ENCODE measurements at places on chromosomes 2 and 18.

- no peak for DNase-seq
Observed at GRCh38 chr2:144982481-144982880, 462.6 kb upstream of the ZEB2 start.

DNA sequence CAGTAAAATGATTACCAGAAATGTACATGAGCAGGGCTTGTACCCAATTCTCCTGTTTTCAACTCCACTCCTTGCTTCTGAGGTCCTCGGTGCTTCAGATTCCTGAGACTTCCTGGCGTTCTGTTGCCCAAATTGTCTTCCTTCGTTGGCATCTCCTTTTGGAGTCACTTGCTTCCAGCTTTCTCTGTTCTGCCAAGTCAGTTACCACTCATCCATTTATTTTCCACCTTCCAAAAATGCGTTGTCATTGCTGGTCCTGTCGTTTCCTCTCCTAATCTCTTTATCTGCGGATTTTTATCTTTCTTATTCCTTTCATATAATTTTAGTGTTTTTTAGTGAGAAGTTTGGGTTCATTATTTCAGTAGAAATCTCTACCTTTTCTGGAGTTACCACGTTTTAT, 18.5 kb upstream of the EFR3B start:
- DNase-seq: no peak

- no peak for DNase-seq
Observed at GRCh38 chr2:80195034-80195433, 109.5 kb downstream of the LRRTM1 start.

GRCh38 chr2:232038881-232039485, 77.5 kb downstream of the DIS3L2 start:
- DNase-seq: no peak

DNA sequence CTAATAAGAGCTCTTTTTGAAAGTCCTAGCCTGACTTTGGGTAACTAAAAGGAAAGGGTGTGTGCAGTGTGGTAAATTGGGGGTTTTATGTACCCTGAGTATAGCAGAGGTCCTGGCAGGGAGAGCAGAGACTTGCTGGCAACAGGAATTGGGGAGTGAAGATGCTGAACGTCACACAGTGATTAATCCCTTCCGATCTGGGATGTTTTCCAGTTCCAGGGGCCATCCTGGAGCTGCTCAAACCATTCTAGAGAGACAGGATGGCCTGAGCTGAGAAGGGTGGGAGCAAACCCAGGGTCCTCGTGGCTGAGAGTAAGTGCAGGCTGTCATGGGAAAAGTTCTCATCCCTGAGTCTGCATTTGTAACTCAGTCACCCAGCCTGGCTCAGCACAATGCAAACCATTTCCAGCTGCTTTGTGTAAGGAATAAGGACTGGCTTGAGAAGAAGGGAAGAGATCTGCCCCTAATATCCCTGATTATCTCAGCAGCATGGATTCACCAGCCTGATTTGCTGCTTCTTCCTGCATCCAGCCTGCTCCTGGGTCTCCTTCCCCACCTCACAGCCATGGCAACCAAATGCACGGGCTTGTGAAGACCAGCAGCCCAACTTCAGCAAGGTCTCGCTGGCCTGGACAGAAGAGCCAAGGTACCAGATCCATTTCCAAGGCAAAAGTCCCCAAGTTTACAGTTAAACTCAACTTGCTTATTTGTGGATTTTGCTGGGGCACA, 47.1 kb upstream of the CELF4 start:
- no peak for DNase-seq

DNA sequence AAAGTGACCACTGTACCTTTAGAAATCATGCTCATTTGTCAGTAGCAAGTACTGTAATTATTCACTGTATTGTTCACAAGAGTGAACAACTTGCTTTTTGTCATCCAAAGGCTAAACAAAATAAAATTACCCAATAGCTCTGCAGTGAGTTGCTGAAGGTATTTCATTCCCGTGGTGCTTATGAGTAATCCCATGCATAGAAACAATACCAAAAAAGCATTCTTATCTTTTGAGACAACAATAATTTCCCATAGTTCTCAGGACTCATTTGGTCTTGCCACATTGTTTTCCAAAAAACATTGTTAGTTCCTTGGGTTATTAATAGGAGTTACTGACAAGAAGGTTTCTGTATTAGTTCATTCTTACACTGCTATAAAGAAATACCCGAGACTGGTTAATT, 503.2 kb upstream of the FAM98A start:
- no peak for DNase-seq

- DNase-seq: peak; percentile 70
Observed at GRCh38 chr2:224650815-224651439, 65.2 kb downstream of the CCDC195 start.

GRCh38 chr2:7031547-7032245, 114.5 kb downstream of the RNF144A start:
- DNase-seq: peak; percentile 10

- DNase-seq: no peak
Observed at GRCh38 chr2:76120176-76120575, 409.5 kb upstream of the GCFC2 start.

GRCh38 chr2:232894251-232894650, 24.2 kb downstream of the SNORC start:
- DNase-seq: no peak

DNA sequence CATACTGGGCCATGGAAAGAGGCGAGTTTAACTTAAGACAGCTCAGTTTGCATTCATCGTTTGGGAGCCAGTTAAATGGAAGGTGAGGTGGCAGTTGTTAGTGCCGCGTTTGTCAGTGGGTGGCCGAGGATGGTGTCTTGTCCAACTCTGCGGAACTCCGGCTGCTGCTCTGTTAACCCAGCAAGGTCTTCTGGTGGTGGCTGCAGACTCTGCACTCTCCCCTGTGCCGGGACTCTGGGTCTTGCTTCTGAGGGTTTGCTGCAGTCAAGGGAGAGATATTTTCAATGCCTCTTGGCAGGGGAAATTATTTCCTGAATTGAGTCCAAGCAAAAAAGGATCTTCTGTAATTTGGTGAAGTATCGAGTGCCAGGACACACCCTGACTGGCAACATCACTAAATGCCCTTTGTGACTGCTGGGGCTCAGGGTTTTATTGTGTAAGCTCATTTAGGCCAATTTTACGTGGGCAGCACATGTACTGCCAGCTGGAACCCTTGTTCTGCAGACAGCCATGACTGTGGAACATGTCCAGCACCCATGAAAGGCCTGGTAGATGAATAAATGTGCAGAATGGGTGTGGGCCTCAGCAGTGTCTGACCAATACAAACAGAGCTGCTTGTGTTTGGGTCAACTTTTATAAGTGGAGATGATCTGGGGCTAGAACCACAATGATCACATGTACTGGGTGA, 58.1 kb downstream of the IL1R2 start:
- DNase-seq: no peak

DNA sequence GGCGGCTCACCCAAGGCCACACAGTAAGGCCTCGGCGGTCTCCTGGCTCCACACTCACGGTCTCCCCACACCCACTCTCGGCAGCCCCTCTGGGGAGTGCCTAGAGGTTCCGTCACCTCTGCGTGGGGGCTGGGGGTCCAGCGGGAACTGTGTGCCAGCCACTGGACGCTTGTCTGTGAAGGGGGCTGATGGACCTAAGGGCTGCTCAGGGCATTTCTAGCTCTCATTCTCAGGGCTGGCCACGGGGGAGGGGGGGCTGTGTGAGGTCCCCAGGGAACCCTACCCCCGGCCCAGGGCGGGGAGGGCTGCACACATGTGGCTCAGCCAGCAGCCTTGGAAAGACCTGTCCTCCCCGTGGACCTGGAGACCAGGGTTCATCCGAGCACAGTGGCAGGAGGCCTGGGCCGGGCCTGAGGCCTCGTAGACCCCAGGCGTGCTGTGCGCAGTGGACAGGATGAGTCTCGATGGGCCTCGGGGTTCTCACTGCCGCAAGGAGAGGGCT, 27.1 kb upstream of the ODC1 start:
- DNase-seq: no peak

GRCh38 chr2:119472749-119473148, 41.1 kb downstream of the TMEM37 start:
- DNase-seq: no peak

GRCh38 chr18:46250084-46250811, 146.1 kb downstream of the HAUS1 start:
- DNase-seq: peak; percentile 90

DNA sequence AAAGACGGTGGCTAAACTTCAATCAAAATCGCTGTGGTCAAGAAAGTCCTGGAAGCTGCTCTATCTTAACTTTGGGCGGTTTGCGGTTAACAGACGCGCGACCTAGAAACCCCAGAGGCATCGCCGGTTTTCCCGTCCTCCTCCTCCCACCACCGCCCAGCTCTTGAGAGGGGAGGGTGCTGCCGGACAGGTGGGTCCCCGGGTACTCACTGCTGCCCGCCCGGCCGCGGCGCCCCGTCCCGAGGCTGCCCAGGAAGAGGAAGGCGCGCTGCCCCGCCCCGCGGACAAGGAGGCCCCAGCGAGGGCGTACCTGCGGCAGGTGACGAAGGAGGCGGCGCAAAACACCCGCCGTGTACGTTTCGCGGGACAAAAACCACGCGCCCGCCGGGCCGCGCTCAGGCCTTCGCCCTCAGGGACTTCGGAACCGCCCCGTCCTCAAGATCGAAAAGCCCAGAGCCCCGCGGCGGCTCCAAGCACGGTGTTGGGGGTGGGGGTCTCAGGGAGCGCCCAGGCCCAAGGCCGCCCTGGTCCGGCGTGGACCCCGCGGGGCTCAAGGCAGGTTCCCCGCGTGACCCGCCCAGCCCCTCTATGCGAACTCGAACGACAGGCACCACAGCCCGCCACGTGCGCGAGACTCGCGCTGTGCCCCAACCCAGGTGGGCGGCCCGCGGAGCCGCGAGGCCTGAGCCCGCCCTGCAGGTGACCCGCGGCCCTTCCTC, at the start of gene SH3YL1:
Gene SH3YL1, minus strand, starts transcription at position 259 of the 719 bp plus-strand sequence. Its CDS starts 48 bp downstream, at position 211.
- peak; percentile 15 for DNase-seq

GRCh38 chr18:44358402-44358801, 322.3 kb upstream of the SETBP1 start:
- no peak for DNase-seq

Data from A673 (cell line).